ENCODE measurements at places on chromosomes 13 and 19. TPM values are rescaled to one million over a fixed set of nuclear protein-coding genes. Genes with fewer than 3 reads are reported as not detected.

The UBE2L5 gene
- total RNA-seq: not detected

The SIAH3 gene
- total RNA-seq: not detected

DNA sequence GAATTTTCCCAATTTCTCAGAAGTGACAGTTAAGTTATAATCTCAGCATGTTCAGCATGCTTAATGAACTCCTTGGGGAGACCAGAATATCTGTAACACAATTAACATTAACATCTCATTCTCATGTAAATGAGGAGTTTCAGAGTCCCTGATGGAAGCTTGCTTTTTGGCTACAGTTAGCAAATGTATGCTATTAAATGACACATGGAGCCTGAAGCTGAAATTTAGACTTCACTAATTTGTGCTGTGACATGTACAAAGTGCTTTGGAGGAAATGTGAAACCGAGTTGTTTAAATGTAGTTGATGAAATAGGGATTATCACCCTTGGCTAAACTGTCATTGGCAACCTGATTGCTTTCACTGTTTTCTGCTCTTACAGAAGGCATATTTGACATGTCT, 2265.1 kb upstream of the PCDH20 start:
- DNase-seq: no peak

The C13orf42 gene
- total RNA-seq: not detected

The ZNF677 gene
- 9.3 TPM for total RNA-seq

DNA sequence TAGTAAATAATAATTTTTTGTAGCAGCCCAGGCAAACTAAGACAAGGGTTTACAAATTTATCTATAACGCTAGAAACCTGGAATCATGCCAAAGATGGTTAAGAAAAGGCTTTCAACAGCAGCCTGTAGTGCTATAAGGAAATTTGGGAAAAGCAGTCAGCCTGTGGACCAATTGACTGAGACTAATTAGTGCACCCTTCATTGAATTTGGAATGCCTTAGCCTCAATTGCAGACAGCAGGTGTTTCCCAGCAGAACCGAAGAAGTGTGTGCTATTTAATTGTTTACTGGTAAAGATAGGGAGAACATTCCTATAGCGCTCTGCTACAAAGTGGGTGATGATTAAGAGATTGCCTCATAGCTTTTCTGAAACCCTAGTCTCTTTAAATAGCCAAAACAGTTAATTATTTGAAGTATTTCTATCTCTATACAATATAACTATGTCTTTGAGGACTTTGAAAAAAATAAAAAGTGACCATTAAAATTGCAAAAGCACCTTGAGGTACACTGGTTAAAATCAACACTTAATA, 1884.3 kb upstream of the PCDH20 start:
- DNase-seq: no peak

DNA sequence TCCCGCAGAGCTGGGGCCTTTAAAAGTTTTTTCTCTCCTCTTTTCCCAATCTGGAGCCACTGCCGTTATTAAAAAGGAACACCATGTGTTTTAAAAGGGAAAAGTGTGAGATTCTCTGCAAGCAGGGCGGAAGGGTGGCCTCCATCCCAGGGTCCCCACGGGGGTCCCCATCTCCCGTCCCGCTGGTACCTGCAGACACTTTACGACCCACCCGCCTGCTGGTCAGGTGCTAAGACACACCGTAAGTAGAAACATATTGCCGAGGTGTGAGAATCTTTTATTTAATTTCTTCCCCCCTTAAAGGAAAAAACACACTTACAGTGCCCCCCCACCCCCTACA, 1.8 kb downstream of the CRLF1 start:
- no peak for DNase-seq

DNA sequence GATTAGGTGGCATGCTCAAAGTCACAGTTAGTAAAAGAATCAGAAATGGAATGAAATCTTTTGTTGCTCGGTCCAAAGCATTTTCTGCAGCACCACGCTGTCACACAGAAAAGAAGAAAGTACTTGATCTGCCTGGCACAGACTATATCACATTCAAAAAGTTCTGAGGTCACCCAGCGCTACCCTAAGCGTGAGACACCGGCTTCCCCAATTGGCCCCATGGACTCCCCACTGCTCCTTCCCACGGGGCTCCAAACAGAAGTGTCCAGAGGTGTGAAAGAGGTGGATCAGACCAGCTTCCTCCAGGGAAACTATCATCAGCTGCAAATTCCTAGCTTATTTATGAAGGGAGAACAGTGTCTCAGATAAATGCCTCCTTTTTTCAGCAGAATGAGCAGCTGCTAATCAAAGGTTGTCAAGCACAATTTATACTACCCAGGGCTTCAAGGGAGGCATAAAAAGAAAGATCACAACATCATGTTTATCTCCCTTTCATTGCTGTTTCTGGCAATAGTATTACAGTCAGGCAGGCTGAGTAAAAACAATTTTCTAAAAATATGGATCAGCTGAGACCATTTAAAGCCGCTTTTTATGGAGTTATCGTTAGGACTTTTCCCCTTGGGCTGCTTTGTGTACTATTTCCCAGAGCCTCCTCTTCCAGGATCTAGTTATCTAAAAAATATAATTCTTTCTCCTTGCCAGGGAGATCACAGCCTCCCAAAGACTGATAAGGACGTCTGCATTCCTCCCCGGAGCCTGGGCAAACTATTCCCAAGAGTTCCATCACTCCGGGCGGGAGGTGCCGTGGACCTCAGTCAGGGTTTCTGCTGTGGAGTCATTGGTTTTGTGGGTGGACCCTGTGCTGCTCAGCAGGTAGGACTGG, 208.0 kb downstream of the LHFPL6 start:
- DNase-seq: no peak

The ZNF497 gene
- total RNA-seq: 0.32 TPM

GRCh38 chr13:94431574-94431973, 47.9 kb downstream of the DCT start:
- no peak for DNase-seq

- DNase-seq: no peak
Observed at GRCh38 chr19:10634963-10635362, 9.6 kb downstream of the SLC44A2 start.

The PDE4C gene
- 0.32 TPM for total RNA-seq

- DNase-seq: no peak
Observed at GRCh38 chr13:31096654-31097302, 64.9 kb downstream of the HSPH1 start.

The P2RY11 gene
- total RNA-seq: 0.43 TPM

DNA sequence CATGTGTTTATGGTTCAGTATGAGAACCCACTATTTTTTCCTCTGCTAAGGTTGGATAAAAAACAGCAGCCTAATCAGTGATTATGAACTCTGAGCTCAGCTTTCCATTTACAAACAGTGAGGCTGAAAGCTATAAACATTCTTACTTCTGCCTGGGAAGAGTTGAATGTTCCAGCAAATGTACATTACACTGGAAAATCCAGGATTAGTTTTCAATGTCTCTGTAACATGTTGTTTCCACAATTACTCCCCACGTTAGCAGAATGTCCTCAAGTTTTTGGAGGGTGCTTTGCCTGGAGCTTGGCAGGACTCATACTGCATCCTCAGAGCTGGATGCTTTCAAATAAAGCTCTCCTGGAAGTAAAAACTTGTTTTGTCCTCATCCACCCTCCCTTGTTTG, 150.4 kb downstream of the POSTN start:
- DNase-seq: peak; percentile 68

- peak; percentile 4 for DNase-seq
Observed at GRCh38 chr19:17616961-17617806, 61.7 kb downstream of the COLGALT1 start.

- DNase-seq: no peak
Observed at GRCh38 chr19:43936188-43936587, 1.1 kb upstream of the ZNF45 start.

GRCh38 chr13:25977216-25977615, 74.6 kb downstream of the SHISA2 start:
- DNase-seq: no peak

The ZNF878 gene
- total RNA-seq: under 0.01 TPM

The IRGC gene
- not detected for total RNA-seq

DNA sequence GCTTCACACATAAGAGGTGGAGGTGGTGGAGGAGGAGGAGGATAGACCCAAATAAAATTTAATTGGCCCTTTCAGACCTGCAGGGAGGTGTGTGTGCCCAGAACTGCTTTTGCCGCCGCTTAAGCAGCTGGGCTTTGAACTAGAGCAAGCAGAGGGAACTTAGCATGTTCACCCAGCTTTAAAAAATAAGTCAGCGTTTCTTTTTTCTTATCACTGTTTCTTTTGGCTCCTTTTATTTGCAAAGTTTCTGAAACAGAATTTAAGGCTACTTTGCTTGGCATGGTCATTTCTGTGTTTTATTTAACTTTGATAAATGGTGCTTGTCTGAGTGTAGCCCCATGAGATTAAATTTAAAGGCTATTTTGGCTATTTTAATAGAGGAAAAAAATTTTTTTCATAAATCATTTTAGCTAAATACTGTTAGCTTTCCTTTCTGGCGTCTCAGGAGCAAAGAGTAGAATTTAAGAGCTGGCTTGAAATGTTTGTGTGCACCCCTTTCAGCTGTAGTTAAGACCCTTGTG, 43.3 kb upstream of the RNF113B start:
- DNase-seq: no peak

DNA sequence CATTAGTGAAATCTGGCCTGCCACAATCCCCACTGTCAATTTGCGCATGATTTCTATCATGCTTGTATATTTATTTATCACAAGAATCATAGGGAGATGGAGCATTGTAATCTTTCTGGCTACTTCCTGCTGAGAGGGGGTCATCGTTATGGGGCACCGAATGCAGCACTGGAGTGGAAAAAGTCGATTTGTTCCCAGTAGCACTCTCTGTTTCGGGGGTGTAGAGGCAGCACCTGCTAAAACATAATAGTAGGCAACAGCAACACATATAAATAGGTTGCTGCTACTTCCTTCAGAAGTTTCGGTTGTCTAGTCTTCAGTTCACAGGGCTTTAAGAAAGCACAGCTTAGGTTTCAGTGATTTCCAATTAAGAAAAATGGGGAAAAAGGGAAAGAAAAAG, 23.4 kb upstream of the CEACAM21 start:
- no peak for DNase-seq

DNA sequence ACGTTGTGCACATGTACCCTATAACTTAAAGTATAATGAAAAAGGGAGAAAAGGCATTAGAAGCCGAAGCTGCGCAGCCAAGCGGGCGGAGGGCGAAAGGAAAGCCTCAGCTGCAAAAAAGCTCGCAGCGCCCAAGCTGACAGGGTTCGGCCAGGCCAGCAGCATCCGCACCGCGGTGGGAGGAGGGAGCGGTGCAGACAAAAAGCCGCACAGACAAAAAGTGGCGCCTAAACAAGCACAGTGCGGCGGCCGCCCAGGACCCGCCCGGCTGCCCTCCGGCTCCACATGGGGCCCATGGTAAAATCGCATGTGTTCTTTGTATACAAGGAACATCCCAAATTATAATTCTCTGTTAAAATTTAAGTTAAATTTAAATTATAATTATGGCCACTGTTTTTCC, 42.4 kb downstream of the PSG3 start:
- DNase-seq: no peak

DNA sequence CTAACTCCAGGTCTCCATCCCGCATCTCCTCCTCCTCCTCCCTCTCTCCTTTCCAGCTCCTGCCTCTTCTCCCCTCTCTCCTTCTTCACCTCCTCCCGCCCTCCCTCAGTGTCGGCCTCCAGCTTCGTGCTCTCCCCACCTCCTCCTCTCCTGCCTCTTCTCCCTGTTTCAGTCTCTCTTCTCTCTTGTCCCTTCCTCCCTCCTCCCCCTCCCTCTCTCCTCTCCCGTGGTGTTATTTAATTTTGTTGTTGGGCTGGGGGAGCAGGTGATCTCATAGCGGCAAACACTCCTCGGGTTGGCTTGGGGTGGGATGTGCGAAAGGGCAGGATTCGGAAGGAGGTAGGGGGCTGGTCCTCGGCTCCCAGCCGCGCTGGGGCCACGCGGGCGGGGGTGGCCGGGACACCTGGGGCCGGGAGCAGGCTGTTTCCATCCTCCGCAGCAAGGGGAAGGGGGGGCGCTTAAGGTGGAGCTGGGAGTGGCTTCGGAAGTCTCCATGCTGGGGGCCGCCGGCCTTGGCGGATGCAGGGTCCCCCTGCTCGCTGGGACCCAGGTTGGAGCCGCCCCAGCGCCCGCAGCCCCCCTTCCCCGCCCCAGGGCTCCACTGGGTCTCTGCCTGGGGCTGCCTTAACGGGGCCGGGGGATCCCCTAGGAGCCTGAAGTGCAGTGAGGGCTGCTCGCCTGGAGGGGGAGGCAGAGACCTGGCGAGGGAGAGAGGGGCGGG, at the start of gene CA11:
TSS of gene CA11 (minus strand) at position 187 of the 721 bp plus-strand sequence. CDS start 555 bp downstream, outside the sequence.
- peak; percentile 82 for DNase-seq

GRCh38 chr13:93915269-93915809, 564.1 kb downstream of the DCT start:
- DNase-seq: peak; percentile 18

DNA sequence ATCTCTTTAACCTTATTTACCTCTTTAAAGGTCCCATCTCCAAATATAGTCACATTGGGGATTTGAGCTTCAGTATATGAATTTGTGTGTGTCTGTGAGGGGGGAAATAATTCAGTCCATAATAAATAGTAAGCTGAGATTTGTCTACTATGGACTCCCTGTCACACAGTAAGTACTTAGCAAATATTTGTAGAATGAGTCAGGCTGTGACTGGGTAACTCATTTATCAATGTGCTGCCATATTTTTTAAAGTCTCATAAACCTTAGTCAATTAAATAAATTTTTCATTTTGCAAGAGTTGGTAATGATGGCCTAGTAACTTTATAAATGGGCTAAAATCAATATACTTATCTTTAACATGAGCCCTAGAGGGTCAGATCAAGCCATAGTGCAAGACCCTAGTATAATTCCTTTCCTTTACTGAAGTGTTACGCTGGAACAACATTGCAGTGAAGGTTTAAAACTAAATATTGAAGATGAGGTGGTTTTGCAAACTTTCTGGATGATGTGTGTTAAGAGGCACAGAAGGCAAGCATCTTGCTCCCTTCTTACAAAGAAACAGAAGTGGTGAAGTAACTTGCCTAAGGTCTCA, 305.1 kb downstream of the KCNRG start:
- peak; percentile 53 for DNase-seq

DNA sequence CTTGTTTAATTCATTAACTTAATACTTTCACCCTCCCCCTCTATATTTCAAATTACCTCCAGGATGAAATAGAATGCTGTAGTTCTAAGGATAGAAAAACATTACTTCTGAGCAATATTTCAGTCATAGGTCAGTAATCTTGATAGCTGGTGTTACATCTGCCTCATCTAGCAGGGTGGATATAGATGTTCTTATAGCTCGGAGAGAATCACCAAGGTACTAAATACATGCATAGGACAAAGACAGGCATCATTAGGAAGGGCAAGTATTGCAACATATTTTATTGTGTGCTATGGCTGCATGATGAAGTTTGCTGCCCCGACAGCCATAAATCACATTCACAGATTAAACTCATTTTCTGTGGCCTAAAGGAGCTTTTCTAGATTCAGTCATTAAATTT, 601.0 kb downstream of the FGF9 start:
- DNase-seq: no peak

DNA sequence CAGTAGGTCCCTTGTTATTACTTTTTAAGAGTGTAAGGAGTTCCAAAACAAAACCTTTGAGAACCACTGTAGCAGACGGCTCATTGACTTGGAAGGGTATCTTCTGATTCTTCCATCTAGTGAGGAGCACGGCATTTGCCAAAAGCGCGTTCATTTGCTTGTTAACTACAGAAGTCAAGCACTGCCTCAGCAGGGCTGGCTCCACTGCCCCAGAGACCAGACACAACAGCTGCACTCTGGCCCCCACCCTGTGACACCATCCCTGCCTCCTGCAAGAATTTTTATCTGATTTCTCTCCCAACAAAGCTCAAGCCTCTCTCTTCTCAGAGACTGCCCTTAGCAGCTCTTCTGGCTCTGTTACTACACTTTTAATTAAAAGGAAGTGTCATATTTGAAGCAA, 20.7 kb upstream of the XPO4 start:
- no peak for DNase-seq

All from fibroblast of villous mesenchyme (primary cell).